ENCODE measurements at places on chromosomes 11 and 22.

DNA sequence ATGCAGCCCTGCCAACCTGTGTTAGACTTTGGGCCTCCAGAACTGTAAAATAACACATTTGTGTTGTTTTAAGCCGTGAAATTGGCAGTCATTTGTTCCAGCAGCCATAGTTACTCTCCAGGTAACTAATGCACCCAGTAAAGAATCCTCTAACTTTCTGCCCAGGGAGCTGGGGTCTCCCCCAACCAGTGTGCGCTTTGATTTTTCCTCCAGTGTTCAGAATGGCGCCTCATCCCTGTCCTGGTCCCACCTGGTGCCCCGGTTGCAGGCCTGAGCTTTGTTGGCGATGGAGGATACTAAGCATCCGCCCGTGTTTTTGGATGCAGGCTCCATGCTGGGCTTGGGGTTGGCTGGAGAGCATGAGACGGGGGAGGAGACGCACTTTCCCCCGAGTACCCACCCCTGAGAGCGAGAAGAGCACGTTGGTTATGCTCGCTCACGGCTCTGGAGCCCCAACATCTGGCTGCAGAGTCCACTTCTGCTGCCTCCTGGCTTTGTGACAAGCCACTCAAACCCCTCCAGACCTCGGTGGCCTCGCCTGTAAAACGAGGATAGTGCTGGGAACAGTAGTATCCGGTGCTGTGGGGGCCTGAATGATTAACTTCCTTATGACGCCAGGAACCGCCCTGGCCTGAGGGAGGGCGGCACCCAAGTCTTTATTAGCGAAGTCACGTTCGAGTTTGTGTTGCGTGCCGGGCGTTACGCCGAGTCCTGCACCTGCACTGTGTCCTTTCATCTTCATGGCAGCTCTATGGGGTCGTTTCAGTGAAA, 25.8 kb downstream of the MRGPRD start:
- DNase-seq = no peak

DNA sequence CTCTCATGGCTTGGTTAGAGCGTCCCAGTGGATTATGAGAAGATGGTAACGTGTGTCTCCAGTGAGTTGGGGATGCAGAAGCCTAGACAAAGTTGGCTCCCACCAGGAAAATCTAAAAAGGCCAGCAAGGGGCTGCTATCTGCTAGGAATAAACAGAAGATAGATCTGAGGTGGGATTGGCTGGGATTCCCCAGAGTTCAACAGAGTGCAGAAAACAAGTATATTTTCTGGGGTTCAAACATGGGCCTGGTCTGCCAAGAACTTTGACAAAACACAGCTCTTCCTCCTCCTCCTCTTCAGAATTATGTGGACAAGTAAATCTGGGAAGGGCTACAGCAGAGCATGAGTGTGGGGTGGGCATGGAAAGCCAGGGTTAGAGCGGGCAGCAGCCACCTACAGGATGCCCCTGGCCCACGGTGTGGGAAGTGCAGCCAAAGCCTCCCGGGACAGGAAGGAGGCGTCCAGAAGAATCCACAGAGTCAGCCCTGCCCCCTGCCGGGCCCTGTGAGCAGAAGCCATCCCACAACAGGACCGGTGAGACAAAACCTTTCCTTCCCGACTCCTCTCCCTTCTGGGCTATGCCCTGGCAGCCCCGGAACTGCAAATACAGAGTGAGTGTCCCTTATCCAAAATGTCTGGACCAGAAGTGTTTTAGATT, 67.1 kb downstream of the CD82 start:
- DNase-seq = peak; percentile 20

DNA sequence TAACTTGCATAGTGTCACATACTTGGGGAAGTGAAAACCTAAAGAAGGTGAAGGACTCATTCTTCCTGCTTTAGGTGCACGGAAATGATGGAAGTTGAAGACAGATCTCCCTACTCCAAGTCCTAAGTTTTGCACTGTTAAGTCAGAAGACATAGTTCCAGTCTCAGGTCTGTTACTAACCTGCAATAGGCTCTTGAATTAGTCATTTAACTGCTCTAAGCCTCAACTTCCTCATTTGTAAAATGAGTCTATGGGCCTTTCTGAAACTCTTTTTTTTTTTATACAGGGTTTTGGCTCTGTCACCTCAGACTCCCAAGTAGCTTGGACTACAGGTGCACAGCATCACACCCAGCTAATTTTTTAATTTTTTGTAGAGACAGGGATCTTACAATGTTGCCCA, 30.8 kb upstream of the POU2AF1 start:
- DNase-seq = no peak

DNA sequence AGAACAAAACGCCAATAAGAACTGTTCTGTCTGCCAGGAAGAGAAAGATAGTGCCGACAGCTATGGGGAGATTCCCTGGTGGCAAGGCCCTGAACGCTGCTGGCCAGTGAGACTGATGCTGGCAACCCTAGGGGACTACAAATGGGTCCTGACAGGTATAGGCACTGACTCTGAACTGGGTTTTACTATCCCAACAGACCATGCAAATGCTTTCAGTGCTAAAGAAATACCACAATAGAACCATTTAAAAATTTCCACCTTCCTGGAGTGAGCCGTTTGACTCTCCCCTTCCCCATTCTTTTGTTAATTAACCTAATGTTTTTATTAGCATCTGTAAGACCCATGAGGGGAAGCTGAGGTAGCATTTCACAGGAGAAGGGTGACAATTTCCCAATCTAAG, 25.7 kb downstream of the USP28 start:
- no peak for DNase-seq

GRCh38 chr11:10641177-10641911, 52.2 kb downstream of the IRAG1 start:
- DNase-seq = no peak

- peak; percentile 29 for DNase-seq
Observed at GRCh38 chr11:44286268-44286880, 23.6 kb downstream of the ALX4 start.

DNA sequence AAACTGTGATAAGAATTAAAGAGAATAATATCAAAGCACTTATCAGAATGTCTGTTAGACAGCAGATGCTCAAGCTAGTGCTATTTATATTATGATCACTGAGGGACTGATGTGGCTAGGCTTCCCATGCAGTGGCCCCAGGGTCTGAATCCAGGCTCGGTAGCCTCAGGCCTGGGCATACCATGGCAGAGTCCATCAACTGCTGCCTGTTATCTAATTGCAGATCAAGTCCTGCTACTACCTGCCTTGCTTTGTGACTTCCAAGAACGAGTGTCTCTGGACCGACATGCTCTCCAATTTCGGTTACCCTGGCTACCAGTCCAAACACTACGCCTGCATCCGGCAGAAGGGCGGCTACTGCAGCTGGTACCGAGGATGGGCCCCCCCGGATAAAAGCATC, 57.5 kb downstream of the TIMP3 start:
- no peak for DNase-seq

DNA sequence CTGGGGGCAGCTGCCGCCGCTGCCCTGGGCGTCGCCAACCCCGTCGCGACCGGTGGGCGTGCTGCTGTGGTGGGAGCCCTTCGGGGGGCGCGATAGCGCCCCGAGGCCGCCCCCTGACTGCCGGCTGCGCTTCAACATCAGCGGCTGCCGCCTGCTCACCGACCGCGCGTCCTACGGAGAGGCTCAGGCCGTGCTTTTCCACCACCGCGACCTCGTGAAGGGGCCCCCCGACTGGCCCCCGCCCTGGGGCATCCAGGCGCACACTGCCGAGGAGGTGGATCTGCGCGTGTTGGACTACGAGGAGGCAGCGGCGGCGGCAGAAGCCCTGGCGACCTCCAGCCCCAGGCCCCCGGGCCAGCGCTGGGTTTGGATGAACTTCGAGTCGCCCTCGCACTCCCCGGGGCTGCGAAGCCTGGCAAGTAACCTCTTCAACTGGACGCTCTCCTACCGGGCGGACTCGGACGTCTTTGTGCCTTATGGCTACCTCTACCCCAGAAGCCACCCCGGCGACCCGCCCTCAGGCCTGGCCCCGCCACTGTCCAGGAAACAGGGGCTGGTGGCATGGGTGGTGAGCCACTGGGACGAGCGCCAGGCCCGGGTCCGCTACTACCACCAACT, 1.0 kb downstream of the FUT4 start:
- peak; percentile 5 for DNase-seq

GRCh38 chr11:117815262-117815803, 9.2 kb downstream of the FXYD2 start:
- DNase-seq = peak; percentile 80

GRCh38 chr22:41193829-41194228, 11.3 kb upstream of the L3MBTL2 start:
- DNase-seq = no peak

Data from central memory CD4-positive, alpha-beta T cell (primary cell).